ENCODE measurements at places on chromosomes 7 and 10. TPM values are rescaled to one million over a fixed set of nuclear protein-coding genes. Genes with fewer than 3 reads are reported as not detected.
A peak's percentile ranks its signal among the peaks of the same experiment; 100 is the strongest.

Gene PLXNA4
- total RNA-seq, result 0.89 TPM

Gene EXOSC1
- total RNA-seq, result 22.1 TPM

Gene SRPK2
- 47.4 TPM for total RNA-seq

Gene OR2A1
- 0.13 TPM for total RNA-seq

Gene GDF10
- total RNA-seq, result 0.22 TPM

Gene DYDC2
- total RNA-seq, result not detected

Gene OR2A42
- total RNA-seq, result 0.32 TPM

Gene FAM25C
- total RNA-seq, result not detected

DNA sequence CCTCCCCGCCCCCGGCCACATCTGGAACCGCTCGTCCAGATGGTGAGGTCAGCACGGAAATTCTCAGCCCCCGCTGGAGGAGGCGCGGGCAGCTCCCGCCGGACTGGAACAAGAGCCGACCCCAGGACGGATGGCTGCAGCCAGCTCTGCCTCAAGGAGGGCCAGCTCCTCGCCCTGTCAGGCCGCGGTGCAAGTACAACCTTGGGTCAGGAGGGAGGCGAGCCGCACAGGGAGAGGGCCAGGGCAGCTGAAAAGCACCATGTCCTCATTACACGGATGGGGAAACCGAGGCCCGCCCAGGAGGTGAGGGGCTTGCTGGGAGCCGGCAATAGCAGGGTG, 3.8 kb upstream of the GRIFIN start:
- no peak for DNase-seq

- DNase-seq, result no peak
Measured at GRCh38 chr10:81157681-81158080, 620.0 kb downstream of the SH2D4B start.

DNA sequence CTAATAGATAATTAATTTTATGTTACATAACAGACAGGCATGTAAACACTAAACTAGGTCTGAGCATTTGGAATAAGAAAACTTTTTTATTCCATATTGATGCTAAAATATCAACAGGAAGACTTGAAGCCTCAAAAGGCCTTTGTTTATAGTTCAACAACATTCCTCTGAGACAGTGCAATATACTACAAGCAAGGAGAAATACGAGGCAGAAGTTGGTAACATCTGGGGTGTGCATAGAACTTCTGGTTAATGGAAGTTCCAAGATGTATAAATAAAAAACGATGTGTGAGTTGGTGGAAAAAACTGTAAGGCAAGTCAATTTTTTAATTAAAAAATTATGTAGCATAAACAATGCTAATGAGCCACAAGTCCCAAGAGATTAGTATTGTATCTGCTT, 139.6 kb downstream of the SKAP2 start:
- no peak for DNase-seq

DNA sequence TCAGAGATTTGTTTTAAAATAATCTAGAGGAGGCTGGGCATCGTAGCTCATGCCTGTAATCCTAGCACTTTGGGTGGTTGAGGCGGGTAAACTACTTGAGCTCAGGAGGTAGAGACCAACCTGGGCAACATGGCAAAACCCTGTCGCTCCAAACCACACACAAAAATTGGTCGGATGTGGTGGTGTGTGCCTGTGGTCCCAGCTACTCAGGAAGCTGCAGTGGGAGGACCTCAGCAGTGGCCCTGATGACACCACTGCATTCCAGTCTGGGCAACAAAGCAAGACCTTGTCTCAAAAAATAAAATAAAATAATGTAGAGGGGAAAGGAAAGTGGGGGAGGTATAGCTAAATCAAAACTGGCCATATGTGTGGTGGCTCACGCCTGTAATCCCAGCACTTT, 13.9 kb upstream of the PPP3CB start:
- no peak for DNase-seq

DNA sequence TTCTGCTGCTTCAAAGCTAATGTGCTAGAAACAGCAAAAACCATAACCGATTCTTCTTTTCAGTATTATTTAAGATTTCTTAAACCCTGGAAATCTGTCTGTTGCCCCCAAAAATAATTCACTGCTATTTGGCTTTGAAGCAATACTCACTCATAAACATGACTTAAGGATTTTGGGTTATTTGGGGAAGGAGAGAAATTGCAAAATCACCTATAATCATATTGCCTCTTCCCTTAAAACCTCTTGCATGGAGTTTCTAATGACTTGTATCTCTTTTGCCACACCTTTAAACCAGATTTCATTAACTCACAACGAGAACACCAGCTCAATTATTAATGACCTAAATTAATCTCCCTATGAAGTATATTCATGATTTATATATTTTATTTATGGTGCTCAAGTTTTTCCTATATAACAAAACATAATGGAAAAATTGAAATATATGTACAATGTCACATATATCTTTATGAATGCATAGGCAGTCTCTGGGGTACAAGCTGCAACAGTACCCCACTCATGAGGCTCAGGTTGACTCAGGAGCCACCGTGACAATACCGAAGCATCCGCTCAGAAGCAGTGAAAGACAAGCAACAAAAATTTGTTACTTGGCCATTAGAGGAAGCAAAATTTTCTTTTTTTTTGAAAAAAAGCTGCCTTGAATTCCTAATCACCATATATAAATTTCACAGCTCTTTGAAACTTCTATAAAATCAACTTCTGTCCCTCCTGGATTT, 3.0 kb downstream of the NAMPT start:
- DNase-seq, result no peak

GRCh38 chr10:44962870-44963738, 3.5 kb downstream of the RASSF4 start:
- no peak for DNase-seq

DNA sequence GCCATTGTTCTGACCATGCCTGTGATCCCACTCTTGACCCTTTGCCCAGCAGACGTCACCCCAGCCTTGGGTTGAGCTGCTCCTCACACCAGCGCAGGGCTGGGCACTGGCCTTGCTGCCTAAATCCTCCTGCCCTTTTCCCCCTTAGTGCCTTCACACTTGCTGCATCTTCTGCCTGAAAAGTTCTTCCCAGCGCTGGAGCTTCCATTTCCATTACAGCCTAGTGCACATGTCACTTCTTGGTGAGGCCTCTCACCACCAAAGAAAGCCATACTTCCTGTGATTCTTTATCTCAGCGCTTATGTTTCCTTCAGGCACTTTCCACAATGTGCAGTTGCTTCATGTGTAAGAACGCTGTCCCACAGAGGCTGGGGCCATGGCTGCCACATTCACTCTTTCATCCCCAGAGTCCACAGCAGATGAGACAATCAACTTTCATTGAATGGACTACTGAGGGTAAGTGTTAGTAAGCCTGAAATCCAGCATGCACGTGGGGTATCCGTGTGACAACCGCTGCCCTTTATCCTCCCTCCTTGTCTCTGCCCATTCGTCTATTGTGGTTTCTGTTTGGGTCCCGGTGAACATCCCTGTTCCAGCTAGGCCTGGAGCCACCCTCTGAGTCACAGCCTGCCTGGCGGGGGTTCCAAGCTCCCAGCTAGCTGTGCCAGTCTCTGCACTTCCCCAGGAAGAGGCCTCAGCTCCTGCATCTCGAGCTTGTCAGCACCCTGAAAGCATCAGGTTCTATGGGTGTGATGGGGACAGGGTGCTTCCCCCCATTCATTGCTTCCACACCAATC, 37.3 kb downstream of the ADRA2A start:
- peak; percentile 89 for DNase-seq

GRCh38 chr10:50422259-50422658, 170.9 kb upstream of the ASAH2 start:
- DNase-seq, result no peak

GRCh38 chr7:92489634-92490033, 11.9 kb upstream of the ERVW-1 start:
- no peak for DNase-seq

DNA sequence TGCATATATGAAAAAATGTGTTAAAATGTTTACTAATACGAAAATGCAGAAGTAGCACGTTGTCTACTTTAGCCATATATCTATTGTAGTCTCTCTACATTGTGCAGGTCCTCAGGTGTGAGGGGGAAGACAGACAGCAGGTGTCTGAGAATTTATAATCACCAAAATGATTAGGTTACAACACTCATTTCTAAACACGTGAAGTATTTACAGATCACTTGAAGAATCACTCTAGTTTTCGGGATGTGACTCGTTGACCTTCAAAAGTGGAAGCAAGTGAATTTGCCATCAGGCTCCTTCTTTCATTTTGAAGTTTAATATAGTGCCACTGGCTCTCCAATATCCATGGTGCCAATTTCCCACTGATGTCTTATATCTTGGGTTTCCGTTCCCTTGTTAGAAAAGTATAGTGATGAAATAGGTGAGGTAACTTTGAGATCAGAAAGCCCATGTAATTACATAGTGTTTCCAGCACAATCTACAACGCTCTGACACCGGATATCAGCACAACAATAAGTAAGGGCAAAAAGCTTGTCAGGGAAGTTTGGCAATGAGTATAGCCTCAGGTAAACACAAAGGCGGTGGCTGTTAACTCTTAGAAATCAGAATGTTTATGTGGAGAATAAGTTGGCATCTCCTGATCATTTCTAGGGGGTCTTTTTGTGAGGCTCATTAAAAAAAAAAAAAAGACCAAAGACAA, 57.5 kb upstream of the SP4 start:
- no peak for DNase-seq

- no peak for DNase-seq
Measured at GRCh38 chr10:11170993-11171851, 153.6 kb downstream of the CELF2 start.

- DNase-seq, result no peak
Measured at GRCh38 chr10:7589748-7590147, 77.0 kb downstream of the ITIH5 start.

DNA sequence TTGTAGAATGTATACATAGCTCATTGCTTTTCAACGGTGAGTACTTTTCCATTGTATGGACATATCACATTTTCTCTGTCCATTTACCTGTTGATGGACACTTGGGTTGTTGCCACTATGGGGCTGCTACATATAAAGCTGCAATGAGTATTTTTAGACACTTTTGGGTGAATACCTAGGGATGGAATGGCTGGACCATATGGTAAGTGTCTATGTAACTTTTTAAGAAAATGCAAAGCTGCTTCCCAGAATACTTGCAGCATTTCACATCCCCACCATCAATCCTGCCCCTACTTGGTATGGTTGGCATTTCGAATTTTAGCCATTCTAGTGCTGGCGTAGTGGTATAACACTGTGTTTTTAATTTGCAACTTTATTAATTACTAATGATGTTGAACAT, 274.6 kb downstream of the TNS3 start:
- DNase-seq, result no peak

GRCh38 chr7:103843689-103844480, 145.6 kb downstream of the RELN start:
- no peak for DNase-seq

DNA sequence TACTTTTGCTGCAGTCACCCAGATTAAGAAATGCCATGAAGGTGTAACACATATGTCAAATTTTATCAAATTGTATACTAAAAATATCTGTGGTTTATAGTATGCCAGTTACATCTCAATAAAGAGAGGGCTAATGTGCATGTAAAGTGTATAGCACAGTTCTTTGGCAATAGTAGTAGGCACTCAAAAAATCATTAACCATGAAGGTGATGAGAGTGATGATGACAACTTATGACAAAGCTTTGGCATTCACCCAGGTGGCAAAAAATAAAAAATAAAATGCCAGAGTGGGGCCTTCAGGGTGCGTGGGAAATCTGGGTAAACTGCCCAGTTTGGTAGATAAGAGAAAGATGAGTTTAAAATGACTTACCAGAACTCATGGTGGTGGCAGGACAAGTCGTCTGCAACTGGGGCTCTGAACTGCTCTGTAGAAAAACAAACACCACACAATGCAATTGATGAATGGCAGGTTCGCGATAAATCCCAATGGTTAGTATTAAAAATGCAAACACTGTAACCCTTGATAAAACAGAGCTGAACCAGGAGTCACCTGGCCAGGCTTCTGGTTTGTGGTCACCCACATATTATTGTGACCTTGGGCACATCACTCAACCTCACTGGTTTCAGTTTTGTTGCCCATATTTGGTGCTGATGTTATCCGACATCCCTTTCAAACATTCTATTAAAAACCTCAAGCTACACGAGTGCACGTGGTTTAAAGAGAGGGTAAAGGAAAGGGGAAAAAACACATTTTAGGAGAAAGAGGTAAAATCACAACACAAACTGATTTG, 120.2 kb downstream of the SORBS1 start:
- DNase-seq, result no peak

DNA sequence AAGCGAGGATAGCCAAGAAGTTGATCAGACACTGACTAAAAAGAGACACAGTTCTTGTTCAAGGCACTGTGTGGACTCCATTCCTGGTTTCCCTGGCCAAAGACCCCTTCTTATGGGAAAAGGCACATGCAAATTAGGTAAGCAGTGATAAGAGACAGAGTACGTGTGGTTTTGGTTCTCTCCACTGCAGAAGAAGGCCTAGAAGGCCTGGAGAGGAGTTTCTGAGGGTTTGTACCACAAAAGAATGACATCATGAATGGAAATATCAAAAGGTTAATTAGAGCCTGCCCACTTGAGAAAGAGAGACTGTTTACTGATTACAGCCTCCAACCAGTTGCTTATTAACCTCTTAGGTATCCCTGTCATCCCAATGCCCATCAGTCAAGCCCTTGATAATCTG, 137.5 kb downstream of the ZNF365 start:
- DNase-seq, result peak; percentile 5

- no peak for DNase-seq
Measured at GRCh38 chr10:133047526-133048123, 40.1 kb upstream of the ADGRA1 start.

DNA sequence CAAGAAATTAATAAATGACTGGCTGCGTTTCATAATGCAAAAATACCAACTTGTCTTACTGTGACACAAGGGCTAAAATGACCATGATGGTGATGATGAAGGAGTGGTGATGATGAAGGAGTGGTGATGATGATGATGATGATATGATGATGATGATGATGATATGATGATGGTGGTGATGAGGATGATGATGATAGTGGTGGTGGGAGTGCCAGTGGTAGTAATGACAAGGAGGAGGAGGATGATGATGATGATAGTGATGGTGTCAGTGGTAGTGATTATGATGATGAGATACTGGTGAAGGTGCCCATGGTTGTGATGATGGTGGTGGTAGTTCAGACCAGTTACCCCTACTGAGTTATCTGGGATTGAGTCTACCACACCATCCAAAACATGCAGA, 265.9 kb downstream of the FGFR2 start:
- DNase-seq, result no peak

GRCh38 chr10:122346326-122346950, 28.1 kb upstream of the PLEKHA1 start:
- no peak for DNase-seq

DNA sequence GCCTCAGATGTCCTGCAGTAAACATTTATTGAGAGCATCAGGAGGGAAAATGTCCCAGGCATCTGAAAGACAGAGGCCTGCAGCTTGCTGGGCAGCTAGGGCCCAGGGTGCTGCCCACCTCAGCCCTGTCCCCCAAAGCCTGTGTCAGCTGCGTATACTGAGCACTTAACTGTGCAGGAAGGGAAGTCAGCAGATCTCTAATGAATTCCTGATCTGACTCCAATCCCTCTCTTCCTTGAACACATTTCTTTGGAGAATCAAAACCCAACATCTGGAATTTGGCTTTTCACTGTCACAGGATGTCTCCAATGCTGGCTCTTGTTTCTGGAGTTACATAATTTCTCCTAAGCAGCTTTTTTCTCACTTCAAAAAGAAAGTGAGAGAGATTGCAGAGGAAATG, 364.7 kb upstream of the NFE2L3 start:
- no peak for DNase-seq

- DNase-seq, result peak; percentile 21
Measured at GRCh38 chr7:133575726-133576440, 323.0 kb downstream of the EXOC4 start.

GRCh38 chr10:85060944-85061343, 732.6 kb downstream of the CCSER2 start:
- DNase-seq, result no peak

- peak; percentile 32 for DNase-seq
Measured at GRCh38 chr7:46945328-46945727, 636.6 kb downstream of the TNS3 start.

GRCh38 chr7:94382132-94382531, 12.6 kb upstream of the COL1A2 start:
- peak; percentile 88 for DNase-seq
